ENCODE measurements at places on chromosomes 4 and X.

DNA sequence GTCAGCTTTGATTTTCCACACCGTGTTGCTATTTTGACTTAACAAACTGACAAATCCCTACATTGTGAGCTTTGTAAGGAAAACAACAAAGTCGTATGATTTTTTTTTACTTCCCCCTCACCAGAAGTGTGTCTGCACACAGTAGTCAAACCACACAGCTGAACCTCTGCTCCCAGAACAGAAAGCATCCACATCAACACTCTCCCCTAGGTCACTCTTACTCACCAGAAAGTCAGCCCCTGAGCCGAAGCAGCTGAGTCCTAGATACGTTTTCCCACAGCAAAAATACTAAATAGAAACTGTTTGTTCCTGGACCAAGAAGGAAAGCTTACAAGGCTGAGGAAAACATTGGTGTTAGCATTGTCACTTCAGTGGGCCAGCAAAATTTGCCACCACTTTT lies 305.7 kb downstream of the DHX15 start:
- no peak for DNase-seq

DNA sequence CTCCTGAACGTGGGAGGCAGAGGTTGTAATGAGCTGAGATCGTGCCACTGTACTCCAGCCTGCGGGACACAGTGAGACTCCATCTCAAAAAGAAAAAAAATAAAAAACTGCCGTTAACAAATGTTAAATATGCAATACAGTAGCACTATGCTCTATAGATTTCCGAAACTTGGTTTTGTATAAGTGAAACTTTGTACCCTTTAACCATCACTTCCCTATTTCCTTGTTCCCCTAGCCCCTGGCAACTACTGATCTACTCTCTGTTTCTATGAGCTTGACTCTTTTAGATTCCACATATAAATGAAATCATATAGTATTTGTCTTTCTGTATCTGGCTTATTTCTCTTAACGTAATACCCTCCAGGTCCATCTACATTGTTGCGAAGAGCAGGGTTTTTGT lies 74.1 kb downstream of the TAB3 start:
- DNase-seq: no peak

DNA sequence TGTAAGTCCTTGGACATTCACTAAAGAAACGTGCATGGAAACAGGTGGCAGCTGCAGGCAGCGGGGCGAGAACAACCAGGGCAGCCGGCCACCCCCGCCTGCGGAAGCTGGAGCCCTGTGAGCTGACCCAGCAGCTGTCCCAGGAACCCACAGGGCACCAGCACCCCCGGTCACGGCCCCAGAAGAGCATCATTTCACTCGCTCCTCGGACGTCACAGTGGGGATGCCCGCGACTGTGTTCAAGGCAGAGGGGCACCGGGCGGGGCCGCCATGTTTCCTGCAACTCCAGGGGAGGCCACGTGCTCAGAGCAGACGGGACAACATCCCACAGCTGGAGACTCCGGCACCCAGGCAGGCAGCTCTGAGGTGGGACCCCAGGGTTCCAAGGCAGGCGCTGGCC lies 45.0 kb upstream of the CPLX1 start:
- DNase-seq: no peak

- DNase-seq: no peak
These were observed 9.3 kb upstream of the SH3TC1 start for GRCh38 chr4:8189551-8190466.

DNA sequence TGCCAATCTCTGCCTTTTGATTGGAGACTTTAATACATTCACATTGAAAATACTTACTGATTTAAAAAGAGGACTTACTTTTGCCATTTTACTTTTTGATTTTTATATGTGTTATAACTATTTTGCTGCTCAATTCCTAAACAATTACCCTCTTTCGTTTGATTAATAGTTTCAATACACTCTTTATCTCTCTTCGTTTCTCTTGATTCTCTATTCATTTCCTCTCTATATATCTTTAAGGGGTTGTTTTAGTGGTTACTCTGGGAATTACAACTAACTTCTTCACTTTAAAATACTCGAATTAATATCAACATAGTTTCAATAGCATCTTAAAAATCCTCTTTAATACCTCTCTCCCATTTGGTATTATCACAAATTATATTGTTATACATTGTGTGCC lies 116.6 kb downstream of the PTCHD1 start:
- DNase-seq: no peak

DNA sequence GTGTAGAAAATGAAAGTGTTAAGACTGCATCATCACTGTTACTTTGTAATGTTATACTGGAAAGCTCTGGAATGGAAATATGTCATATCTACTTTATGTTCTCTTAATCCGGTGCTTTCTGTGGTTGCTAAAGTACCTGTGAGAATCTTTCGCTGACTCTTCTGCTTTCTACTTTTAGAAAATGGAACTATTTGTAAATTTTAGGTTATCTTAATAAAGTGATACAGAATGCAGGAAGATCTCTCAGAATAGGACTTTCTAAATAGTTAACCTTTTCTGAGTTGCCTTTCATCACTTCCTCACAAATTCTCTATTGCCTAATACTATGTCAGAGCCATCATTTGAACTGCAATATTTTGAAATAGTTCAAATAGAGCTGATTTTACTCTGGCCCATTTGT lies 69.3 kb downstream of the BMP2K start:
- DNase-seq: no peak

- no peak for DNase-seq
These were observed 1575.3 kb upstream of the AGA start for GRCh38 chr4:179017581-179017980.

- DNase-seq: no peak
These were observed 143.5 kb upstream of the HPGD start for GRCh38 chr4:174665799-174666198.

GRCh38 chr4:69936566-69936965 lies 5.7 kb downstream of the CSN1S1 start:
- DNase-seq: no peak

- DNase-seq: no peak
These were observed 18.9 kb upstream of the RASGEF1B start for GRCh38 chr4:81490403-81491160.

- DNase-seq: no peak
These were observed 130.2 kb downstream of the ELOVL6 start for GRCh38 chr4:110068248-110068647.

DNA sequence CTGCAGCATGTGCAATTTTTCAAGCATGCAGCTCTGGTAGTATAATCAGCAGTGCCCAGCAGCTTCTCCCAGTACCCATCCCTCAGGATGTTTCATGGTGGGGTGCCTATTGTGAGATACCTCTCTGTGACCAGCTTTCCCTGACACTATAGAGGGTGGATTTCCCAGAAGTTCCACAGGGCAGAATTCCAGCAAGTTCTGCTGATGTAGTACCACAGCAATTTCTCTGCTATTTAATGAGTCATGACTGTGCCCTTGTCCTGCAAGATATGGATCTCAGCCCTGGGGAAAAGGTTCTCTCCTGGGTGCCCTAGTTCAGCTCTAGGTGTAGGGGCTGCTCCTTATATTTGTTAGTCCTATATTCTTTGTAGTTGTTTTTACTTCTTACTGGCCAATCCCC lies 174.8 kb downstream of the ENOX2 start:
- no peak for DNase-seq

- no peak for DNase-seq
These were observed 2.7 kb downstream of the PLS3 start for GRCh38 chrX:115563633-115564162.

GRCh38 chr4:10050261-10050661 lies 29.0 kb upstream of the SLC2A9 start:
- no peak for DNase-seq

DNA sequence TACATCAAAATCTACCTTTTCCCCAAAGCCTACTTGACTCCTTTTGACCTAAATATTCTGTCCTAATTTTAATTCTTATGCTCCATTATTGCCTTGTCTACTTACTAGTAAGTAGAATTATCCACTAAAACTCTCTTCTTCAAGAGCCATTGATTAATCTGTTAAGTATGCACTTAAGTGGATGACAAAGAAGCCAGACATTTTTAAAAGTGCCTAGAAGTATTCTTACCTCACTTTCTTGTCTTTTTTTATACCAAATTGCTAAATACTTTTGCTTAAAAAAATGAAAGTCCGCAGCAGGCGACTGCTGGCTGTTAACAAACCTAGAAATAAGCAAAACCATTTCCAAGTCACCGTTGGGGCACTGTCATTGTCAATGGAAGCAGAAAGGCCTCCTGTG lies 20.1 kb upstream of the FRMPD4 start:
- DNase-seq: no peak

- DNase-seq: no peak
These were observed 263.1 kb downstream of the GUCY2F start for GRCh38 chrX:109218761-109219160.

DNA sequence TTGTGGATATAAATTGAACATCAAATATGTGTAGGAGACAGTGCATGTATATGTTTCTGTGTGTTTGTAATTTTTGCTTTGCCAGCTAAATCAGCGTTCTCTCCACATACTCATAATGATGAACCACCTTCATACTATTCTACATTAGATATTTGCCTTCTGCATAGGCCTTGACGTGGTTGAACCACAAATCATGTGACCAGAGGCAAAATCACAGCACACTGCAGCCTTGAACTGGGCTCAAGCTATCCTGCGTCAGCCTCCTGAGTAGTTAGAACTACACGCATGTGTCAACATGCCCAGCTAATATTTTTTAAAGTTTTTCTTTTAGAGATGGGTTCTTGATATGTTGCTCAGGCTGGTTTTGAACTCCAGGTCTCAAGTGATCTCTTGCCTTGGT lies 9.5 kb downstream of the UBQLN2 start:
- no peak for DNase-seq

DNA sequence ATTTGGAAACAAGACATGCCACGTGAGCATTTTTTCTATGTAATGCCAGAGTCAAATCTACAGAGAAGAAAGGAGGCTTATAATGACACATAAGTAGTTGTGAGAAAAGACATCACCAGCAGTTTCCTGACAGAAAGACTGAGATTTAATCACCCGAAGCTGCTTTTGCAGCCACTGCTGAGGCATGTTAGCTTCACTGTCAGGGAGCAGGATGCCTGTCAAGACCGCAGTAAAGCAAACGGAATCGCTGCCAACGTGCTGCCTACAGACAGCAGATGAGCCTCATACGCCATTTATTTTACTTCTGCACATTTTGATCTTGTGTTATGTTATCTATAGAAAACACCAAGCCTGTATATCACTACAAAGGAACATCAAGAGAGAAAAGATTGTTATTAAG lies 68.7 kb upstream of the NDST3 start:
- DNase-seq: no peak

DNA sequence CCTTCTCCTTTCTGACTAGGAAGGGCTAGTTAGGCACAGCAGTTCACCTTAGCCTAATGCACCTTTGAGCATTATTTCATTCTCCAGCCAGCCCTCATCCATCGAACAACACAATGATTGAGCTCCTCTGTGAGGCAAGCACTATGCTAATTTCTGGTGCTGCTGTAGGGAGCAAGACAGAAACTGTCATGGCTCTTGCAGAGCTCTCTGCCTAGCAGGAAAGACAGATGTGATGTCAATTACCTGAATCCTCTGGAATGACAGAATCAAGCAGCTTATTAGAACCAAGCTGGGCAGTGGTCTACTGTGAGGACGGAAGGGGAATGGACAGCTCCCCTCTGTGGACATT lies 256.1 kb upstream of the NOCT start:
- no peak for DNase-seq

- DNase-seq: no peak
These were observed 357 bp upstream of the ETNPPL start for GRCh38 chr4:108763226-108763593.

DNA sequence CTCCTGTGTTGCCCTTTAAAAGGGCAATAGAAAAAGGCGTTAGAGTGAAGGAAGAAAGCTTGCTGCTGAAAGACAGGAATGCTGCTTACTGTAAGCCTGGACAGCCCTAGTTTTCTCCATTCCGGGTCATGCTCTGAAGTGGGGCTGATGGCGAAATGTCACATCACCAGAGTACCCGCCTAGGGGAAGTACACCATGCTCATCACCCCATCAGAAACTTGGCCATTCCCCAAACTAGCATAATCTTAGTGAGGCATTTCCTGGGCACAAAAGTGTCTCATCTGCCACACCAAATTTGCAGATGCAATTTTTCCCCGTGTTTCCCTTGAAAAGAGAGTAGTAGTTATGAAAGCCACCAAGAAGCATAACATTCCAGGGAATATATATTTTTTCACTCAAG lies 47.8 kb upstream of the CAMK2D start:
- no peak for DNase-seq

DNA sequence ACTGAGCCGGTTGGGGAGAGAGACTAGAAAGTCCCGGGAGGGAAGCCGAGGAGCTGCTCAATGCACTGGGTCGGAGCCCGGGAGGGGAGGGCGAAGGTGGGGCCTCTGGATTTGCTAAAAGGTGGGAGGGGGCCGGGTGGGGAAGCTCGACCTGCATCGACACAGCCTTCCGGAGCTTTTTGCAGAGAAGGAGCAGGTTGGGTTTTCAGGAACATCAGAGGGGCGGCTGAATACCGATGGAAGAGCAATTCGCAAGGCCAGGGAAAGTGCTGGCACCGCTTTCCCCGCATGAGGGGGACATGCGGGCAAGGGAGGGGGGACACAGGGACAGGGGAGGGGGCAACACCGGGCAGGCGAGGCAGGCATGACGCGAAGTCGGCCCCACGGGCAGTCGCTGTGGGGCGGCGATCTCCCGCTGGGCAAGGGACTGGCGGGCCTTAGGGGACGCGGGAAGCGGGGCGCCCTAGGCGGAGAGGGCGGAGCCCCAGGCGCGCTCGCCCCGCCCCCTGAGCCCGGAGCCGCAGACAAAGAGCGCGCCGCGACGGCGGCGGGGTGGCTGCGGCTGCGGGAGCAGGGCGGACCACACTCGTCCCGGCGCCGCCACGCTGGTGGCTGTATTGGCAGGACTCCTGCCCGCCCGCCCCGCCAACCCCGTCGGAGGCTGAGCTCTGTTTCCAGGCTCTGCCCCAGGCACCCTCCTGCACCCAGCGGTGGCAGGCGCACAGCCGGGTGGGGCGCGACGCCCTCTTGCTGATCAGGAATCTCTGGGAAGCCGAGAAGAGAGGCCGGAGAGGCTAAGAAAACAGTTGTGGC lies 11.6 kb downstream of the PDZD4 start:
- peak; percentile 64 for DNase-seq

- DNase-seq: no peak
These were observed 1009.6 kb upstream of the DIAPH2 start for GRCh38 chrX:95675011-95675410.

- no peak for DNase-seq
These were observed 527.2 kb downstream of the ADGRL3 start for GRCh38 chr4:61727286-61727685.

GRCh38 chr4:183721207-183722081 lies 62.4 kb downstream of the TRAPPC11 start:
- peak; percentile 54 for DNase-seq

DNA sequence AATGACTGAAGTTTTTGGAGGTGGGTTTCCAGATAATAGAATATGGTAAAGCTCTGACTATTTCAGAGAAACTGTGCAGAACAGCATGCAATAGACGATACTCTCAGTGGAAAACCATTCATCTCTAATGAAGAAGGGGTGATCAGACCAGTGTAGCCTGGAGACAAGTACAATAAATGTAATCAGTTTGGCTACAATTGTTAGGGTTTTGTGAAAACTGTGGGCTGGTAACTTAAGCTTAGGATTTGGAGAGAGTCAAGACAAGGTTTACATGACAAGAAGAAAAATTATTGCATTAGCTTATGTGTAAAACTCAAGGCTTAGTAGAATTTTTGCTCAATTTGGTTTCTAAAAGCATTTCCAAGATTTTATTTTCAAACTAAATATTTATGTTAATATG lies 241.5 kb upstream of the ANKRD50 start:
- no peak for DNase-seq
